Urothelium cell line (cell line): ENCODE measurements at places on chromosomes 2 and 18.

- DNase-seq, result no peak
These were observed 16.6 kb downstream of the ADCY3 start for GRCh38 chr2:24903161-24904103.

GRCh38 chr2:220687231-220687843, 884.8 kb downstream of the EPHA4 start:
- DNase-seq, result peak; percentile 68

- no peak for DNase-seq
These were observed 66.4 kb downstream of the SH3RF3 start for GRCh38 chr2:109195193-109196045.

DNA sequence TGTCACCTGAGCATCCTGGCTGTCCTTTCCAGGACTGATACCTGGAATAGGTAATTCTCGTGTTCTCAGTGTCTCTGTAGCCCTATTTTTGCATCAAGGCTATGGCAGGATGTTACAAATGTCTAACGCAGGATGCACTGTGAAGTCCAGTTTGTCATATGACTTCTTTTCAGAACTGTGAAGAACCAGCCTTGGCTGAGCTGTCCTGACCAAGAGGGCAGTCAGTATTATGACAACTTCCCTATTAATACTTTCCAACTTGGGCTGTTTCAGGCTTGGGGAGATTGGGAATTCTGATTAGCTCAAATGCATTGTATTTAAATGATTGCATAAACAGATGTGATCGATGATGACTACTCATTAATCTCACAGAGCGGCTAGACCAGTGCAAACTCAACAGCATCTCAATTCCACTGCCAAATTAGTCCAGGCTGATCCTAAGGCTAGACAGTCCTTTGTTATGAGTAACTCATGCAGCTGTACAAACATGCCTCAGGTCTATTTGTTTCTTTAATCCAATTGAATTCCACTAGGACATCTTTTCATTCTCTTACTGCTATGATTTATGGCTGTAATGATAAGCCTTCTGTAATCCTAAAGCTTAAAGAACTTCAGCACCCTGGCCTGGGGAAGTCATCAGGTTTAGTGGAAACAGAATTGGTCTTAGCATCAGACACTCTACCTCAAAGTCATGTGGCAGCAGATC, 331.6 kb downstream of the KCNS3 start:
- DNase-seq, result peak; percentile 63
